Right hindlimb (tissue), 1 donor: ENCODE measurements at places on chromosomes 5 and 9.

GRCh38 chr9:113598451-113598850 is 134.9 kb downstream of the RGS3 start:
- DNase-seq, result no peak

GRCh38 chr5:143567583-143568504 is 164.4 kb upstream of the NR3C1 start:
- DNase-seq, result no peak

GRCh38 chr9:12414514-12414913 is 278.7 kb upstream of the TYRP1 start:
- DNase-seq, result no peak

DNA sequence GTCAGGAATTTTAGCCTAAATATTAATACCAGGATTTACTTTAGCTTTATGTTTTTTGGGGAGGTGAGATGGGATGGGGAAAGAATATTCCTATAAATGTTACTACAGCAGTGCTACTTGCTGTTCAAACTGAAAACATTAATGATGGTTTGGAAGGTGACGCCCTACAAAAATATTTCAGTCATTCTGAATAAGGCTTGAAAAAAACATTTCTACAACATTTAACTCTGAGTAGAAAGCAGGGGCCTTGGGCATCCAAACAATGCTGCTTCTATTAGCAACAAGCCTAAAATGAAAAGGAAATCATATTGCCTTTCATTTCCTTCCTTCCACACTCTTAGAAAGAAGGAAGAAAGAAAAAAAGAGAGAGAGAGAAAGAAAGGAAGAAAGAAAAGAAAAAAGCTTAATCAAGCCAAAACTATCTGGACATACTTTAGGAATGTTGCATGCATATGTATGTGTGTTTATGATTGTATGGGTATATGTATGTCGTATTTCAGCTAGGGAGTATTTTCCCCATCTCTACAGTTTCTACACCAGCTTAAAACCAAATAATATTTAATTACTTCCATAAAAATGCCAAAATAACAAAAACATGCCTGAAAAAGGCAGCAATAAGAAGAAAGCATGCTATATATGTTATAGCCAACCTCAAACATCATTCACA is 16.3 kb upstream of the DAB2 start:
- DNase-seq, result no peak

DNA sequence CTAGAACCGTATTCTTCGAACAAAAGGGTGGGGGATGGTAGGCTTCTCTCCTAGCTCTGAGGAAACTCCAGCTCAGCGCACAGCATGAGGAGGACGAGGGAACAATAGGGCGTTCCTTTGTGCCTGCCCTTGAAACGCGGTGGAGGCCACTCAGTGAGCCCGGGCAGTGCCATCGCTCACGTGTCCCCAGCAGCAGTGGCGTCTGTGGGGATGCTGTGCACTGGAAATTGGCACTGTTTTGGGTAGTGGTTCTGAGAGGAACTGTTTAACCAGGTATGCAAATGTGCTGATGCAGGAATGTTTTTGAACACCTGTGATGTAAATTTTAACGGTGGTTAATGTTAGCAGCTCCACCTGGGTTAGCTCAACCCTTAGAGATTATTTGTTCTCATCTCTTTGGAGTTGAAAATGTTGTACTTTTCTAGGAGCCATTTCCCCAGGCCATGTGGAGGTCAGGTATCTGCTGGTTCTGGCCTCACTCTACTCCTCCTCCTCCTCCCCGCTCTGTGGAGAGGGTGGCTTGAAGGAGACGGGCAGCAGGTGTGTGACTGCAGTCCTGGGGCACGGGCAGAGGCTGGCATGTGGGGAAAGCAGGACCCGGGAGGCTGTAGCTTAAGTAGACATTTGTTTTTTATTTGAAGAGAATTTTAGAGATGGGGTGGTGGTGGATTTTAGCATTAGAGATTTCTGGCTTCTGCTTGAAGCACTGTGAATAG is 48.3 kb downstream of the EHMT1 start:
- DNase-seq, result no peak

DNA sequence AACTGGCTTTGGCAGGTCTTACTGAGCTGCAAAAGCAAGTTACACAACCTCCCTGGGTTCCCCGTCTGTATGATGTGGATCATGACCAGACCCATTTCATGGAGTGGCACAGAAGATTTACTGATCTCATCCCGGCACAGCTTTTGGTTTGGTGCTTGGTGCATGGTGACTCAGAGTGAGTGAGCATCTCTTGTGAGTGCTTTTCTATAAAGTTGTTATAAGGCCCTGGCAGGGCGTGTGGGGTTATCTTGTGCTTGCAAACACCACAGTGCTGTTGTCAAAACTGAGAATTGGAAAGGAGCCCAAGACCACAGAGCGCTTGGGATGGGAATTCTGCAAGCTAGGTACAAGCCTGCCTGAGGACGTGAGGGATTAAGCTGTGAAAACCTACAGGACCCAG is 425.2 kb downstream of the GADD45G start:
- DNase-seq, result no peak

DNA sequence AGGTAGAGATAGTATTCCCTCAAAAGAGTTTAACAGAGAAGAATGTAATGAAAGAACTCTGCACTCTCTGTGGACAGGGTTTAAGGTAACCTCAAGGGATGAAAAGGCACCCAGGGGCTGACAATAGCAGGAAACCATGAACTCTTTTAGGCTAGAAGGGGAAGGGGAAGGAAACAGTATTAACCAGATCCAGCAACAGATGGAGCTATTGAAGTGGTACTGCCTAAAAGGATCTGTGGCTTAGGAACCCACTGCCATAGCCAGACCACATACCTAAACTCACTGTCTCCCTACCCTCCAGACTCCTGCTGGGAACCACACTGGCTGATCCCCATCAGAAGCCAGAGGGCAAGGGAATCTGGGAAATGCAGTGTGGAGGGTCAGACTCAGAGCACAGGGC is 35.5 kb downstream of the PLGRKT start:
- DNase-seq, result no peak

- DNase-seq, result no peak
Measured at GRCh38 chr5:96772542-96772941, 35.2 kb downstream of the ERAP1 start.

DNA sequence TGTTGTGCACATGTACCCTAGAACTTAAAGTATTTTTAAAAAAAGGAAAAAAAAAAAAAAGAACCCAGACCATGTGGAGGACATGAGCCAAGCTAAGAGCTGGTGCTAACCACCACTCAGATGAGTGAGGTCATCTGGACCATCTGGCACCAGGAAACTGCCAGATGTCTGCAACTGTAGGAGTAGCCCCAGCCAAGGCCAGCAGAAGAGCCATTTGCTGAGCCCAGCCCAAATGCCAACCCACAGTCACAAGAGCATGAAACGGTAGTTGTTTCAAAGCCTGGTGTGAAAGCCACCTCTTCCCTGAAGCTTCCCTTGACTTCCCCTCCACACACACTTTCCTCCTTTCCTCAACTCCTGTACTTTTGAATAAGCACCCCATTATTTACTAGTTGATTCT is 69.2 kb upstream of the FCN1 start:
- DNase-seq, result no peak

GRCh38 chr5:115243412-115243811 is 19.3 kb downstream of the PGGT1B start:
- no peak for DNase-seq

- DNase-seq, result no peak
Measured at GRCh38 chr9:132228062-132228461, 66.2 kb downstream of the NTNG2 start.

GRCh38 chr5:144156767-144157171 is 13.7 kb downstream of the YIPF5 start:
- no peak for DNase-seq

DNA sequence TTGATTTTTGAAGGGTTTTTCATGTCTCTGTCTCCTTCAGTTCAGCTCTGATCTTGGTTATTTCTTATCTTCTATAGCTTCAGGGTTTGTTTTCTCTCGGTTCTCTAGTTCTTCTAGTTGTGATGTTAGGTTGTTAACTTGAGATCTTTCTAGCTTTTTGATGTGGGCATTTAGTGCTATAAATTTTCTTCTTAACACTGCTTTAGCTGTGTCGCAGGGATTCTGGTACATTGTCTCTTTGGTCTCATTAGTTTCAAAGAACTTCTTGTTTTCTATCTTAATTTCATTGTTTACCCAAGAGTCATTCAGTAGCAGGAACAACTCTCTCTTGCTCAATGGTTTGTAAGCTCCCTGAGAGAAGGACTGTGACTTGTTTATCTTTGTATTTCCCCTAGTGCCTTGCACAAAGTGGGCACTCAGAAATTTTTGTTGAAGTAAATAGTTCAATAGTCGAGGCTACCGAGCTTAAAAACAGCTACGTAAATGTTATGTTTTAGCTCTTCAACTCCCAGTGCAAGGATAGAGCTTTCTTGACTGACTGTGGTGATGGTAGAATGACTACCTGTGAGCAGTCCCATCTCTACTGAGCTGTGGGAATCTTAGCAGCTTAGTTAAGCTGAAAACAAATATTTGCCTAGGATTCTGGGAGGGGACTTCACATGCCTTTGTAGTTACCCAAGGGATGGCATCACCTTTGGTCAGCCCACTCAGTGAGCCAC is 225.8 kb upstream of the ELL2 start:
- DNase-seq, result no peak

DNA sequence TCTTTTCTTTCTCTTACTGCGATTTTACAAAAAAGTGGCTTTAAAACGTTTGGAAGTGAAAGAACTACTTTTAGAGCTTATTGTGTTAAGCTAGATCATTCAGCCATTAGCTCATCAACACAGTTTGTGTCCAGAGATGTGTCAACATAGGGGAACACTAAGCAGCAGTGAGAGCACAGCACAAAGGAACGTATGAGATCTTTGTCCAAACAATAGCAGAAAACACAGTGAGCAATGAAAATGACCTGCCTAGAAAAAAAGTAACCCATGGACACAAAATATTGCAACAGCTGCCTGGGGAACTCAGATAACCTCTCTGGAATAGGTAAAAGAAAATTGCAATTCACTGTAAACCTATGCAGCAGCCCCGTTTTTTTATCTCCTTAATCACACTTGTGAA is 372.5 kb downstream of the ARHGEF28 start:
- no peak for DNase-seq

GRCh38 chr5:122775550-122776542 is 966 bp downstream of the SNX2 start:
- DNase-seq, result no peak

DNA sequence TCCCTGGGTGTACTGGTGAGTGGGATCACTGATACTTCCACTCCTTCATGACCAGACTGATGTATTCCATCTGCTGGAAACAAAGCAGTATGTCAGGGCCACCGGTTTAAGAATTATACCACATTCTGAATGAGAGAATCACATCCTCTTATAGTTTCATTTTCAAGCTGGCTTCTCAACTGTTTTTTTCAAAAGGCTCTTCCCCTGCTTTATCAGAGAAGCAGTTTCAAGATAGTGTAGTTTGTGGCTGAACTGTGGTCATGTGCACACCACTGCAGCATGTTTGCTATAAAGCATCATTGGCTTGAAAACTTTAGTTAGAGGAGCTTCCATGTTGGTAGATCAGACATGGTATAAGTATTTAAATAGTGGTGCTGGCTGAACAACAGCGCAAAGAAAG is 450.5 kb upstream of the CDH10 start:
- no peak for DNase-seq

GRCh38 chr9:95935861-95936578 is 60.5 kb downstream of the ERCC6L2 start:
- no peak for DNase-seq

DNA sequence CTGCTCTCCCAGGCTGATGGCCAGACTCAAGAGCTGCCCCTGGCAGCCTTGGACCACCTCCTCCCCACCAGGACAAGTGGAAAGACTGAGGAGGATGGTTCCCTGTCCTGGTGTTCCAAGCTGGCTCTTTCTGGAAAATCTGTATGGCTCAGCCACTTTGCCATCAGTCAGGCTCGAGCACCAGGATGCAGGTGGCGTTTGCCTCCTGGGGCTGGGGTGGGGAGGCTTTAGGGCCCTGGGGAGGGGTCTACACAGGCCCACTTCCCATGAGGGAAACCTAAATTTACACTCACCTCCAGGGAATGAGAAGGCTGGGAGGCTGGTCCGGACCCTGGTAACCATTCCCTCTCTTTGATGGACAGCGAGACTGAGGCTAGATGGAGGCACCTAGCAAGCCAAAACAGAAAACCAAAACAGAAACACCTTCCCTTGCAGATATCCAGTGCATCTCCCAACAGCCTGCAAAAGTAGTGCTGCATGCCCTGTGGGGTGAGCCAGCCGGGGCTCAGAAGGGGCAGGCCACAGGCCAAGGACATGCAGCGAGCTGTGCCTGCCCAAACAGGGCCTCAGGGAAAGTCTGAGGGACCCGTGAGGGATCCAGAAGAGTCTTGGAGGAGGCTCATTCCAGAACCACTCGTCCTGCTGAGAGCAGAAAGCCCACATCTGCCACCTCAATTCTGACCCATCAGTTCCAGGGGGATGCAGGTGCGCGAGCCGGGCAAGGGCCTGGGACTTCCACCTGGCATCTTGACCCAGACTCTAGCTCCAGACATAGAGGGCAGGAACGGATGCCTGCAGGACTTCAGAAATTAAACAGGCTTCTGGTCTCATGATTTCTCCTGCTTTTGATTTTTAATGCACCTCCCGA is 5.4 kb upstream of the CSF2 start:
- no peak for DNase-seq

DNA sequence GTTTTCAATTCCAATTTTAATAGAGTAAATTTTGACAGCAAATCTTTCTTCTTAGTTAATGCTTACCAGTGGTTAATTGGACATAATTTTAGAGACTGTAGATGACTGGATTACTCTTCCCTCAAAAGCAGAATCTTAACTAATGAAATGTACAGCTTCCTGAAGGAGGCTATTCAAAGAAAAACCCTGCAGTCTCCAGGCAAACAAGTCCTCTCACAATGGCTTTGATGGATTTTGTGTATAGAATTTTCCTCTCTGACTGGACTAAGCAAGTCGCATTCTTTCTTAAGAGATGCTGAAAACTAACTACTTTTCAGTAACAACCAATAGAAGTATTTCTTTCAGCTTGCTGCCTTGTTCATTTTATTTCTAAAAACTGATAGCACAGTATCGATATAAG is 35.7 kb upstream of the TMED7 start:
- no peak for DNase-seq

- no peak for DNase-seq
Measured at GRCh38 chr5:101878190-101878589, 417.9 kb downstream of the SLCO4C1 start.

DNA sequence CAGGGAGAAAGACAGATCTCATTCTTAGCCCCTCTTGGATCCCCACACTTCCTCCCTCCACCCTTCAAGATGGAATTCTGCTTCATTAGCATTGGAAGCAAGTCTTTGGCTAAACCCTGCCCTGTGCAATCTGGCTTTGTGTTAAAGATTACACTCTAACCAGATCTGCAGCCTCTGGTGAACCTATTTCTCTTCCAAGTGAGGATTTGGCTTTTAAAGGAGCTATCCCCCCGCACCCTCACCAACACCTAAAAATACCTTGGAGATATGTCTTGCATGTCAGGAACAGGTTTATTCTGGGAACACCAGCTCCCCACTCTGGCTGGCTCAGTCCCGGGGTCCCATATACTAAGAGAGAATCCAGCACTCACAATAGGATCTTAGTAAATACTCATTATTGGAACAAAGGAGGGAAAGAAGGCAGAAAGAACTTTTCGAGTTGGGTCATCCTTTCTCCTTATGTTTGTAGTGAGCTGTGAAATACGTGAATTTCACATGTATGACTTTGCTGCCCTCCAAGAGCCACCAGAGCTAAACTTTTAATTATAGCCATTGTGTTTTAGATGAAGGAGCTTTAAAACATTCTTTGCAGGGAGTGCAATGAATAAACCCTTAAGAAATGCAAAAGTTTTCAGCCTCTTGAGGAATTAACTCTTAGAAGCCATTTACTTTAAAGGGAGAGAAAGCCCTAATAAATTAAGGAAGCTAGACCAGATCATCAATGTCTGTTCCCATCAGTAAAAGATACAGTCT is 53.7 kb upstream of the HRH2 start:
- no peak for DNase-seq
